ENCODE measurements at places on chromosomes 7 and 10. TPM values are rescaled to one million over a fixed set of nuclear protein-coding genes. Genes with fewer than 3 reads are reported as not detected.

EPHA1 gene
- 16.0 TPM for total RNA-seq

POMZP3 gene
- total RNA-seq: 36.9 TPM

GRCh38 chr10:10564081-10564794, 453.4 kb upstream of the CELF2 start:
- H3K27me3 ChIP-seq: peaks cover 8% of the 10 kb centered on the region
- H3K36me3 ChIP-seq: no peaks in the 10 kb centered on the region
- H3K27ac ChIP-seq: no peak overlapping the region
- no peak for DNase-seq

DNA sequence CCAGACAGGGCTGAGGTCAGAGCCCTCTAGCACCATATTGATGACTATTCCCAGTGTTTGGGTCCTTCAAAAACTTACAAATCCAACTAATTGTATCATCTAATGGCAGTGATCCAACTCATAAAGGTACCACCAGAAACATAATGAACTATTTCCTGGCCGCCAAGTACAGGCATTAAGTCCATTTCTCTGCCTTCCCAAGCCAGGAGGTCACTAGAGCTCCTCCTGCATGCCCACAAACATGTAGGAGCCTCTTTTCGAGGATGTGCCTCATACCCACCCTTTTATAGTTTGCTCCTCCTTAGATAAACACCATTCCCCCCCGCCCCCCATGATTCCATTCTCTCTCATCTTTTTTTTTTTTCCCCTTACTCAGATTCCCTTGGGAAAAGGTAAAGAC, 91.3 kb downstream of the CHN2 start:
- H3K4me1 ChIP-seq: no peaks in the 10 kb centered on the region
- no peak for DNase-seq
- H3K27ac ChIP-seq: no peak overlapping the region
- no peaks in the 10 kb centered on the region for H3K27me3 ChIP-seq
- H3K36me3 ChIP-seq: no peaks in the 10 kb centered on the region

DNA sequence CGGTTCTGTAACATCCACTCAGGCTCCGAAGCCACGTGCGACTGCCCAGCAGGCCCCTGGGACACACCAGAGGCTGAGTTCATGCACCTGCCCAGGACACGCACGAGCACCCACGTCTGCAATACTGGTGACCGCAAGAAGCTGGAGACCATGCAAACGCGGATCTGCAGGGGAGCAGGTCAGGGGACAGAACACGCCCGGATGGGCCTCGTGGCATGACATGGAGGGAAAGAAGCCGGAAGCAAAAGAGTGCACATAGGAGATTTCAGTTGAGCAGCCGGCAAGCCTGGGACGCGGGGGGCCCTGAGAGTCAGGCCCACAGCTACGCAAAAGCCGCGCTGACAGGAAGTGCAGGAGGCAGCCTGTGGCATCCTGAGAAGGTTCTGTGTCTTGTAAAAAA, 73.7 kb downstream of the FOXL3 start:
- H3K36me3 ChIP-seq: no peaks in the 10 kb centered on the region
- peak; percentile 63 for DNase-seq
- peaks cover 83% of the 10 kb centered on the region for H3K4me1 ChIP-seq
- H3K4me3 ChIP-seq: no peak overlapping the region
- H3K27ac ChIP-seq: no peak overlapping the region

- peak overlapping the region; percentile 50 for H3K27ac ChIP-seq
- H3K36me3 ChIP-seq: no peaks in the 10 kb centered on the region
Measured at GRCh38 chr7:150994141-150994837, 3.5 kb downstream of the NOS3 start.

- H3K4me3 ChIP-seq: peak overlapping the region; percentile 18
- DNase-seq: no peak
- H3K27me3 ChIP-seq: peaks cover 6% of the 10 kb centered on the region
- H3K36me3 ChIP-seq: no peaks in the 10 kb centered on the region
Measured at GRCh38 chr10:49441488-49442476, 45.9 kb upstream of the DRGX start.

GRCh38 chr7:115135769-115136410, 214.0 kb downstream of the MDFIC start:
- H3K4me3 ChIP-seq: no peak overlapping the region
- no peaks in the 10 kb centered on the region for H3K27me3 ChIP-seq
- no peak overlapping the region for H3K27ac ChIP-seq
- peaks cover 12% of the 10 kb centered on the region for H3K4me1 ChIP-seq
- no peaks in the 10 kb centered on the region for H3K36me3 ChIP-seq

GRCh38 chr7:157587805-157588560, 251.2 kb downstream of the DNAJB6 start:
- H3K27me3 ChIP-seq: peaks cover 17% of the 10 kb centered on the region
- no peaks in the 10 kb centered on the region for H3K36me3 ChIP-seq
- no peak overlapping the region for H3K4me3 ChIP-seq
- DNase-seq: no peak
- no peak overlapping the region for H3K27ac ChIP-seq

GRCh38 chr10:114706458-114707055, 48.5 kb upstream of the ABLIM1 start:
- H3K36me3 ChIP-seq: no peaks in the 10 kb centered on the region
- no peak overlapping the region for H3K4me3 ChIP-seq
- DNase-seq: no peak
- H3K27me3 ChIP-seq: peaks cover 4% of the 10 kb centered on the region
- no peaks in the 10 kb centered on the region for H3K4me1 ChIP-seq

DNA sequence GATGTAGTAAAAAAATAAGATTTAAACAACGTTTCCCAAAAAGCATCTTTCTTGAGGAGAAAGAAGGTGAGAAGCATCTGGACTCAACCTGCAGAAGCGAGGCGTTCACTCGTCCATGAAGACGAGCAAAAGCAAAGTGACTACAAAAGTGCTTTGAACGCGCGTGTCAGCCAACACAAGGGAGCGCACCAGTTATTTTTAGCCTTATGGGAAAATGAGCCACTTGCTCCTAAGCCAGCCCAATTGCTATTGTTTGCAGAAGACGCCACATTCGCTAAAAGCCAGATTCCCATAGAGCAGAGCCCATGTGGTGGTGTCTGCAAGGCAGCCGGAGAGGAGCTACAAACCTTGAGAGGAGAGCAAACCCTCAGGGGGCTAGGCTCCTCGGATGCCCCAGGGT, 122.5 kb downstream of the FAM53B start:
- peaks cover 50% of the 10 kb centered on the region for H3K36me3 ChIP-seq
- no peak overlapping the region for H3K27ac ChIP-seq
- H3K4me3 ChIP-seq: no peak overlapping the region
- H3K27me3 ChIP-seq: no peaks in the 10 kb centered on the region
- no peak for DNase-seq
